ENCODE measurements at places on chromosomes 5 and 9.

GRCh38 chr9:94870465-94870792, 143.9 kb downstream of the AOPEP start:
- DNase-seq = no peak

DNA sequence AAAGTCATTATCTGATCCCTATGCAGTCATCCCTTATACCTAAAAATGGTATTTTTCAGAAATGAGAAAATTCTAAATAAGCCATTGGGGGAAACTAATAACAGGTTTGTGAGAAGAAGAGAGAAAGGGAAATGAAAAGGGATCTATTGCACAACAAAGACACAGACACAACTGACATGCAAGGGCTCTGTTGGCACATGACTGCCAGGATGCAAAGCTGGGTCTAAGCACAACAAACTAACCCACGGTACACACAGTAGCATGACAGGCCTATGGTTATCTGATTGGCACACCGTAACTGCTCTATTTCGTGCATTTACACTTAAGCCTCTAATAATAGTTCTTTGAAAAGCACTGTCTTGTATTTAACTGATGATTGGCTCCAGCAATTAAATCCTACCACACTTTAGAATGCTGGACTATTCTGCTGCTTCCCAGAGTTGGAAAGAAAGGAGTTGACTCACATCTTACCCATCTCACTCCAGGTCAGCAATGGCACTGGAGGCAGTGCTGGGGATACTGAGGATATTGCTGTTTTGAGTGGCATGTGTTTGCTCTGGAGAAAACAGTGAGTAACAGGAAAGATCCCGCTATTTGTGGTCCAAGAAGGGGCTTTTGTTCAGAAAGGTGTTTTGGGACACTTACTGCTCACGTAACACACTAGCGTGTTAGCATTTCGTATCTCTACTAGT, 328.3 kb downstream of the GLIS3 start:
- no peak for DNase-seq

- no peak for DNase-seq
These were observed 38.9 kb downstream of the MFAP3 start for GRCh38 chr5:154077696-154078095.

DNA sequence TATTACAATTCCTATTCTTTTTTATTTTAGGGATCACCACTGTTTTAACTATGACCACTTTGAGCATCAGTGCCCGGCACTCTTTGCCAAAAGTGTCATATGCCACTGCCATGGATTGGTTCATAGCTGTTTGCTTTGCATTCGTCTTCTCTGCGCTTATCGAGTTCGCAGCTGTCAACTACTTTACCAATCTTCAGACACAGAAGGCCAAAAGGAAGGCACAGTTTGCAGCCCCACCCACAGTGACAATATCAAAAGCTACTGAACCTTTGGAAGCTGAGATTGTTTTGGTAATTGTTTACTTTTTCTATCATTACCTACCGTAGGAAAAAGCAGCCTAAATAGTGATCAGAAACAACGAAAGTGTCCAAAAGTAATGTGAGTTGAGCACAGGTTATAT, 6.4 kb downstream of the GABRA6 start:
- no peak for DNase-seq

DNA sequence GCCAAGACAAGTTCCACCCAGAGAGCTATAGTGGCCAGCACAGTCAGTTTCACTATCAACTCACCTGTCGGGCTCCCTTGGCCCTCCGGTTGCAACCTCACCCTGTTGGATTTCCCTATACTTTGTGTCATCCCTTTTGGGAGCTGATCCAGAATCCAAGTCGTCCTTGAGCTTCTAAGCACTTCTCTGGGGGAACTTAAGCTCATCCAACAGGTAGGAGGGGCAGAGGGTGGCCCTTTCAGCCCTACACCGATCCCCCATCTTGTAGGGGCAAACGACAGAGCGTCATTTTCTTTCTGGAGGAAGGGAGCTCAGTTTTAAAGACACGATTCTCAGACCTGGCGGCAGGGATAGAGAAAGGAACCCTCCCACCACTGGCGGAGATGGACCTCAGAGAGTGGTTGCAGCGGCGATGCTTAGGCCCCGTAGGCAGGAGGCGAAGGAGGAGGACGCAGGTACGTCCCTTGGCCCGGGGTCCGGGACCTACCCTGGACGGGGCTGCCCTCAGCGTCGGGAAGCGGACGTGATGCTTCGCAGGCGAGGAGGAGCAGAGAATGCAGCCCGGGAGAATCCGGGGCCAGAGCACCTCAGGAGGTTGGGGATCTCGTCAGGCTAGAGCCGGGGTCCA, 519 bp downstream of the ZER1 start:
- no peak for DNase-seq

GRCh38 chr5:74810915-74811314, 43.9 kb downstream of the NSA2 start:
- no peak for DNase-seq

DNA sequence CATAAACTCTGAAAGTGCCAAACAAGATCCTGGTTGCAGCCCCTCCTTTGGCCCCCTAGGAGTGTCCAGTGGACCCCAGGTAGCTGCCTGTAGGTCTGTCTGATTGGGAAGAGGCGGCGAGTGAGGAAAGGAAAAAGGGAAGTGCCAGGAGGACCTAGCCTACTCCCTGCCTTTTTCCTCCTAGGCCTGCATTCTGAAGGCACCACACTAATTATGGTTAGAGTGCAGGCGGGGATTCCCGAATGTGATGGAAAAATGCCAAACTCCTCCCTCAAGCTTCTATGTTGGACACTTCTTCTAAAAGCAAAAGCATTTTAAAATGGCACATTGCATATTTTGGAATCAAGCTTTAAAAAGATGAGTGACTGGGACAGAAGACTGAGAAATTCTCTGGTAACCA, 83.2 kb upstream of the SMIM15 start:
- DNase-seq = no peak

- no peak for DNase-seq
These were observed 156.8 kb downstream of the SEMA5A start for GRCh38 chr5:9388941-9389674.

GRCh38 chr9:77563174-77563573, 84.9 kb downstream of the GNA14 start:
- no peak for DNase-seq

- DNase-seq = no peak
These were observed 388.9 kb downstream of the SH3GL2 start for GRCh38 chr9:17967731-17968130.

DNA sequence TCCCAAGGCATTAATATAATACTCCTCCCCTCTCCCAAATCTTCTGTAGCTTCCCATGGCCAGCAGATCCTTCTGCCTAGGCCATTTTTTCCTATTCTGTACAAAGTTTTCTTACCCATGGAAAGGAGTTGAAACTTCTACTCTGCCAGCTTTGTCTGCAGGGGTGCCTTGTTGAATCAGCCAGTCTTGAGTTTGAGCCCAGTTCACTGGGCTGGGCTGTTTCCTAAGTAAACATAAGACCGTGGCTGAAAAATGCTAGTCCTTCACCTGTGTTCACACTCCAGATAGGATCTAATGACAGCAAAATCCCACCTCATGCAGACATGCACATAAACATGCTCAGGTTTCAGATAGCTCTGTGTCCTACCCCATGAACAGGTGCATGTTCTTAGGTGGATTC, 10.4 kb downstream of the TEX48 start:
- DNase-seq = no peak

DNA sequence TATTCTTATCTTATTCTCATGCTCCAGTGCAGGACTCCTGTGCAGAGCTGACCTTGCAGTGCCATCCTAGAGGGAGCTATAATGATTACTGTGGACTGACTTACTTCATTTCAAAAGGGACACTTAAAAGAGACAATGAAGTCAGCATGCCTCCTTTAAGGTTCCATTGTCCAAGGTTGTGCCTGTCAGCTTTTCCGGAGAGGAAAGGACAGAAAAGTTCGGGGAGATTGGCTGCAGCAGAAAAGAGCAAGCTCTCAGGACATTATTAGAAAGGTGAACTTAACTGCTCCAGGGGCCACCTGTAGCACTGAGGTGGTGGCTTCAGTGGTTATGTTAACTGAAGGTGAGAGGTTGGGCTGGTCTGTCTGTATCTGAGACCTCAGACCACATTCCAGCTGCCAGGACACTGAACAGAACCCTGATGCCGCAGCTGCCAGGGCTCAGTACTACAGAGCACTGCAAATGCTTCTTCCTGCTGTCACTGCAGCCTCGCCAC, 112.9 kb downstream of the ST8SIA4 start:
- DNase-seq = no peak

DNA sequence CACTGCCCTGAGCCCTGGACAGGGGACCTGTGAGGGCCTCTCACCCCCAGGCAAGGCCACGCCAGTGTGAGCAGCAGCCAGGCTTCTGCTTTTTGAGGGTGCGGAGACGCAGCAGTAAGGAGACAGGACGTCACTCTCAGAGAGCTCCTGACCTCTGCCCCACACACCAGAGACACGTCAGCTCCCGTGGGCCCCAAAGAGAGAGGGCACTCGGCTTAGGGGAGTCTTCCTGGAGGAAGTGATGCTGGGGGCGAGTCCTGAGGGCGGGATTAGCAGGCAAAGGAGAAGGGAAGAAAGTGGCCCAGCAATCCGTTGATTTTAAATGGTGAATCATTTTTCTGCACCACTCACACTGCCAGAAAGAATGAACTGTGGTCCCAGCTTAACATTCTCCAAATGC, 24.0 kb upstream of the SLC9A3 start:
- DNase-seq = no peak

DNA sequence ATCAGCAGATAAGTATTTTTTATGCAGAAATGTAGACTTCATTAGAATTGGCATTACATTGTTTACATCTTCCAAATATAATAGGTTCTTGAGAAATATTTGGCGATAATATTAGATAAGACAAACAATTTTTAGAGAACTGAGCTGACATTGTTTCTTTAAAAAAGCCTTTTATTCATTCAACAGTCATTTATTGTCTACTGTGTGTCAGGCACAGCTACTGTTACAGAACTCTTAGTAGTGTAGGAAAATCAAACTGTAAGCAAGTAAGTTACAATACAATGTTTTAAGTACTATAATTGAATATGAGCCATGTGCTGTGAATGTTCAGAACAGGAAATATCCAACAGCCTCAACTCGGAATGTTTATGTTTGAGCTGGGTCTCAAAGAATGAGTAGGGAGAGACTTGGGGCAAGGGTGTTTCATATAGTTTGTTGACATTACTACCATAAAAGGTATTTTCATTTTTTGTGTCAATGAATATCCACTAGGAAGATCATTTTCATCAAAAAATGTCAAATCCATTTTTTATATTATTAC, 114.0 kb downstream of the CDC42SE2 start:
- DNase-seq = no peak

- no peak for DNase-seq
These were observed 34.9 kb downstream of the NSA2 start for GRCh38 chr5:74801941-74802340.

- DNase-seq = peak; percentile 22
These were observed 253.0 kb downstream of the MARCHF11 start for GRCh38 chr5:15926586-15926985.

GRCh38 chr5:179060116-179061008, at the start of gene ZNF354C:
ZNF354C (plus strand) TSS chr5:179060373; CDS start chr5:179062069, 1,696 bp downstream.
- peak; percentile 75 for DNase-seq

- DNase-seq = no peak
These were observed 24.7 kb upstream of the TIFAB start for GRCh38 chr5:135476615-135477581.

GRCh38 chr9:128201441-128202369, 1.5 kb upstream of the DNM1 start:
- no peak for DNase-seq

DNA sequence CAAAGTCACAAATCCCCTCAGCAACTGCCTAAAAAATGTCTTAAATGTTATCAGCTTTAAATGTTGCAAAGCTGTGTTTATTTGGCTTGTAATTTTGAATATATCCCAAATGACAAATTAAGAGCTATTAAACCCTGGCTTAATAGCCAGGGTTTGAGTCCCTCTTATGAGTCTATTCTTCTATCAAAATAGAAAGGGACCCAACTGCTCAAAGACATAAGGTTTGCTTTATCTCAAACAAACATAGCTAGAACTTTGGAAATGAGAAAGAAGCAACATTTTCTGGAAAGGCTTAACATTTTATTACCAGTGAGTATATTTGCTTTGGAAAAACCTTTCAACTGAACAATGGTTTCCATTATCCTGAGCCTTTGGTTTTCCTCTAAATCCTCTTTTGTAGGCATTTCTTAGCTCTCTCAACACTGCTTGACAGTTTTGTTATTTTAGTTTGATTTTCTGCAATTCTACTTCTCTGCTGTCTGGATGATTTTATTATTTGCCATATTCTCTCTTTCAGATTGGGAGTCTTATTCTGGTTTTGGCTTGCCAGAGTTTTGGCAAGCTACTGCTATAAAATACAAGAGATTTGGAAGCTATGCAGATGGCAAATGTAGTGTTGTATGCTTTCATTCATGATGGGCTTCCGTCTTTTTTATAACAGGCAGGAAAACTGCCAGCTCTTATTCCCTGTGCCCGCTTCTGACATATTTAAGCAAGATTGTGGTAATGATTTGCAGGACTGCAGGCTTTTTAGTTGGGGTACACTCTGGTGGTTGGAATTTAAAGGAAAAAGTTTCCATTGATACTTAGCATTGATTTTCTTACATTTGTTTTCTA, 734.9 kb downstream of the DTWD2 start:
- no peak for DNase-seq

- no peak for DNase-seq
These were observed 98.7 kb downstream of the RAPGEF6 start for GRCh38 chr5:131536211-131536826.

DNA sequence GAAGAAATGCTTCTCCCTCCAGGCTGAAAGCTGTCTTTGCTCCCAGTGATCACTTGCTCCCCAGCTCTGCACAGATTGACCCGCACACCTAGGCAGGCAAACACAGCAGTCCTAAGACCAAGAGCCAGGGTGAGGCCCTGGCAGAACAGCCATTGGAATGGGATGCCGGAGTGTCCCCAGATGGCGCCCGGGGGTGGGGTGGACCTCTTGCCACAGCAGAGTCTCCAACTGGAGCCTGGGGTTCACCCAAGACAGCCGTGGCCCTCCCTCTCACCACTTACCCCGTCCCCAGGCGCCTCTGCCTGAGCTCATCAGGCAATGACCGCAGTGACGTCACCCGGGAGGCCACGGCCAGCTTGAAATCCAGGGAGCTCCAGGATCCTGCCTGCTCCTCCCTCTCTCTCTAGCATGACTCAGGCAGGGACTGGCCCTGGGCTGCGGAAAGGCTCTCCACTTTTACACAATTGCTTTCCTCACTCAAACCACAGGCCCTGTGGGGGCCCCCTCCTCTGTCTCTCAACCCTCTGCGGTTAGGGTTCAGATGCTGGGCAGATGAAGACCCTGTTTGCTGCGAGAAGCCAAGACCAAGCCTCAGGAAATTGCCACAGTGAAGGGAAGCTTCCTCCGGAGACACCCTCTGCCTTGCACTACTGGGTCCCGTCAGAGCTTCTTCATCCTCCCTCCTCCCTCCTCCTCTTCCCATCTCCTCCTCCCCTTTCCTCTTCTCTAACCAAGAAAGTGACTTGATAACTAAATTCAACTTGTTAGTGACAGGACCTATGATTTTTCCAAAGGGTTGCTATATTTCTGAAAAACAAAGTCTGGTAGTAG, 24.3 kb upstream of the PTGES start:
- DNase-seq = peak; percentile 96

All from amniotic stem cell (primary cell).